ENCODE measurements at places on chromosomes 16 and 17. TPM values are rescaled to one million over a fixed set of nuclear protein-coding genes. Genes with fewer than 3 reads are reported as not detected.

DNA sequence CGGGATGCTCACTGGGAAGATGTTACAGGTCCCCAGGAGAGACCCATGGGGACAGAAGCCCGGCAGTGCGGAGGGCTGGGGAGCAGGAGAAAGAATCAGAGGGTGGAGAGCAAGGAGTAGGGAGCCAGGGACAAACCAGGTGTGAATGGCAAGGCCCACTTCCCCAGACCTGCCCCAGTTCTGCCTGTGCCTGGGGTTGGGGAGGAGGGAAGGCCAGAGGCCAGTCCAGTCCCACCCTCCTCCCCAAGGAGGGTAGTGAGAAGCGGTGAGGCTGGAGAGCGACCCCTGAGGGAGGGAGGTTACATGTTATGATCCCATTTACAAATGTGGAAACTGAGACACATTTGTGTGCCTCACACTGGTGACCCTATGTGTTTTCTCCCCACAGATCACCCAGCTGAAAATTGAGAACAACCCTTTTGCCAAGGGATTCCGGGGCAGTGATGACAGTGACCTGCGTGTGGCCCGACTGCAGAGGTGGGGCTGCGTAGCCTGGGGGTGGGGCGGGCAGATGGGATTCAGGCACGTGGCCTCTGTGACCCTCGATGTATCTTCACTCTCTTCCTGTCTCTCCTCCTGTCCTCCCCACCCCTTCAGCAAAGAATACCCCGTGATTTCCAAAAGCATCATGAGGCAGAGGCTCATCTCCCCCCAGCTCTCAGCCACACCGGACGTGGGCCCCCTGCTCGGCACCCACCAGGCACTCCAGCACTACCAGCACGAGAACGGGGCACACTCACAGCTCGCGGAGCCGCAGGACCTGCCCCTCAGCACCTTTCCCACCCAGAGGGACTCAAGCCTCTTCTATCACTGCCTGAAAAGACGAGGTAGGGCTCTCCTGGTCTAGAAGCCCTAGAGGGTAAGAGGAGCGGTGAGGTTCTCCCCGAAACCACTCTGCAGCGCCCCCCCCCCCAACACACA lies 27.5 kb downstream of the TBX4 start:
- no peak for DNase-seq

DNA sequence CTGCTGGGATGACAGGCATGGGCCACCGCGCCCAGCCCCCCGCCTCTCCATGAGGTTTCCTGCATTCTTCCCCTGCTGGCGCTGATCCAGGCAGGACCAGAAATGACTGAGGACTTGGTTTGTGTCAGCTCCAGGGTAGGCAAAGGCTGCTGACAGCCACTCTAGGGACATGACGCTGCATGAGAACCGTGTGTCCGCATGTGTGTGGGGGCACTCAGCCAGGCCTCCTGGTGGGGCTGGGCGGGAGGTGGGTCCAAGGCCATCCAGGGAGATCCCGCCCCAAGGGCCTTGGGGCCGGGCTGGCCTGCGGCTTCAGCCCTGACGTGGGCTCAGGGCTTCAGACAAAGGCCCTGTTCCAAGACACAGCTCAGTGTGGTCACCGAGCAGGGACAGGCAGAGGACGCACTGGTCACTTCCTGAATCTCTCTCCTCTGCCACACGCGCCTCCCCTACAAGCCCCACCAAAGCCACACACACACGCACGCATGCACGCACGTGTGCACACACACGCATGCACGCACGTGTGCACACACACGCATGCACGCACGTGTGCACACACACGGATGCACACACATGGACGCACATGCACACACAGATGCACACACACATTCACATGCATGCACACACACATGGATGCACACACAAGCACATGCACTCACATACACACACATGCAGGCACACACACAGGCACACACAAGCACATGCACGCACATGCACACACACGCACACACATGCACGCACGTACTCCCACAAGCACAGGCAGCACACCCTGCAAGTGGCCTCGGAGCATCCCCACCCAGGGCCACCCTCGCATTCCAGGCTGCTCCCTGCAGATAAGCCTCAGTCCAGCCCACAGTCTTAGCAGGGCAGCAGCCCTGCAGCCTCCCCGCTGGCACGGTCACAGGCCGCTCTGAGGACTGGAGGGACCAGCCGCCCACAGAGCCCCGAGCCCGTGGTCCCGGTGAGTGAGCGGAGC lies 5.3 kb upstream of the TMEM204 start:
- no peak for DNase-seq

DNA sequence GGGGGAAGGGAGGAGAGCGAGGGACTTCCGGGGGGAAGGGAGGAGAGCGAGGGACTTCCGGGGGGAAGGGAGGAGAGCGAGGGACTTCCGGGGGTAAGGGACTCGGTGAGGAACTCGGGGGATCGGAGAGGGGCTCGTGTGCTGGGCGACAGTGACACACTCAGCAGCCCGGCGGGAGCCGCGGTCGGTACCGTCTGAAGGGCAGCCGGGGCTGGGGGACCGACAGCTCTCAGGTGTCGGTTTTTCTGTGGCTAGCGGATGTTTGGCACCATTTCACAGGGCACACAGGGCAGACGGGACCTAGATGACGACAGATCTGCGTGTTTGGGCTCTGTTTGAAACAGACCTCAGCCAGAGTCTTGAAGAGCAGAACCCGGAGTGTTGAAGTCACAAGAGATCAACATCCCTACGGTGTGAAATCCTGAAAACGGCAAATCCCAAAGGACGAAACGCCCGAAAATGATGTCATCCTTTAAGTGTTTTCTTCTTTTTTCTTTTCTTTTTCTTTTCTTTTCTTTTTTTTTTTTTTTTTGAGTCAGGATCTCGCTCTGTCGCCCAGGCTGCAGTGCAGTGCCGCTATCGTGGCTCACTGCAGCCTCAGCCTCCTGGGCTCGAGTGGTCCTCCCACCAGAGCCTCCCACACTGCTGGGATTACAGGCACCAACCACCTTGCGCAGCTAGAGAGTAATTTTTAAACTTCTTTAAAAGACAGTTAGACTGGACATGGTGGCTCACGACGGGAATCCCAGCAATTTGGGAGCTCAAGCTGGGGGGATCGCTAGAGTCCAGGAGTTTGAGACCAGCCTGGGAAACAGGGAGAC lies 23.9 kb downstream of the ZNF778 start:
- DNase-seq = no peak

DNA sequence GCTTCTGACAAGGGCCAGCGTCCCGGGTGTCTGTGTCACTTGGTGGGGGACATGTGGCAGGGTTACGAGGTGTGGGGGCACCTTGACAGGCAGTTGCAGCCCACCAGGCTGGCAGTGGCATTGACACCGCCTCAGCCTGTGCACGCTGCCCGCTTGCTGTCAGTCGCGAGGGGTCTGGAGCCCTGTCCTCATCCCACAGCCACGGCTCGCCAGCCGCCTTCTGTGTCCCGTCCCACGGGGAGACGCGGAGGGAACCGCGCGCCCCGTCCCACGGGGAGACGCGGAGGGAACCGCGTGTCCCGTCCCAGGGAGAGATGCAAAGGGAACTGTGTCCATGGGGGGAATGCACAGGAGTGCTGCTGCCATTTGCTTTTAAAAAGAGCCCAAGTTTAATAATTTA lies 3.5 kb downstream of the PABPN1L start:
- DNase-seq = no peak

The SLC47A2 gene
- total RNA-seq = 0.21 TPM

GRCh38 chr16:75286389-75286788 lies 35.0 kb upstream of the BCAR1 start:
- DNase-seq = no peak

DNA sequence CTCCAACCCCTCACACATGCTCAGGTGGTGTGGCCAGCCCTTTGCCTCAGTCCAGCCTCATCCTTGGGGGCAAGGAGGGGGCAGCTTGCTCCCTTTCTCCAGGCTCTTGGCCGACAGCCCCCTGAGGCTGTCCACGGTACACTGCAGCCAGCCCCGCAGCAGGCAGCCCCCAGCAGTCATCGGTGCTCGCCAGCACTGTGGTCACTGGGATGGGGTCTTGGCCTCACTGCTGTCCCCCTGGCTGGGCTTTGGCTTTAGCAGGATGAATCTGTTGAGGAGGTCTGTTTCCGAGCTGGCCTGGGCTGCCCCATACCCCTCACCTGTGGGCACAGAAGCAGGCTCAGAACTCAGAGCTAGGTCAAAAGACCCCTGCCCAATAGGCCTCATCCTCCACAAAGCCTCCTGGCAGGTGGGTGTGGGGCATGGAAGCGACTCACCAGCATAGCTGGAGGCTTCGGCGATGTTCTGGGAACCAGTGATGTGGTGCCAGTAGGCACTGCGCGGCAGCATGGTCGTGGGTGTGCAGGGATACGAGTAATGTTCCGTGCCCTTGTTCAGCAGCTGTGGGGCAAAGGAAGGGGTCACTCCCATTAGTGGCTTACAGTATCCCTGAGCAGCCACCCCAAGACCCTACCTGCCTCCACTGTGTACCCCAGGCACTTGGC lies 10.8 kb downstream of the POLR2C start:
- no peak for DNase-seq

The CA5A gene
- not detected for total RNA-seq
